ENCODE measurements at places on chromosomes 12 and 14.

DNA sequence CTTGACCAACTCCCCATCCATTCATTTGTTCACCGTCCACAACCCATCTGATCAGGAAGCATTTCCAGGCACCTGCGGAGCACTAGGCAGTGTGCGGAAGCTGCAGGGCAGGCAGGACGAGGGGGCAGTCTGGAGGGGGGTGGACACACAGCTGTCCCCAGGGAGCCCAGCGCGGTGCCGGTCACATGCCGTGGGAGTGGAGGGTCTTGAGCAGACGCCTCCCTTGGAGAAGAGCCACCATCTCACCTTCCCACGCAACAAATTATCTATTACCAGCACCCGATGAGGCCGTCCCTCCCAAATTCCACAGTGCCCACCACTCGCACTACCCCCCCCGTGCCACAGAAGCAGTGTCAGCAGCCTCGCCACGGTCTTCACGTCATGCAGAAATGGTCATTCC is 10.8 kb downstream of the DLK1 start:
- DNase-seq, result no peak

GRCh38 chr12:30825341-30825740 is 70.6 kb upstream of the CAPRIN2 start:
- DNase-seq, result no peak

GRCh38 chr12:28032811-28033537 is 60.4 kb upstream of the PTHLH start:
- DNase-seq, result no peak

DNA sequence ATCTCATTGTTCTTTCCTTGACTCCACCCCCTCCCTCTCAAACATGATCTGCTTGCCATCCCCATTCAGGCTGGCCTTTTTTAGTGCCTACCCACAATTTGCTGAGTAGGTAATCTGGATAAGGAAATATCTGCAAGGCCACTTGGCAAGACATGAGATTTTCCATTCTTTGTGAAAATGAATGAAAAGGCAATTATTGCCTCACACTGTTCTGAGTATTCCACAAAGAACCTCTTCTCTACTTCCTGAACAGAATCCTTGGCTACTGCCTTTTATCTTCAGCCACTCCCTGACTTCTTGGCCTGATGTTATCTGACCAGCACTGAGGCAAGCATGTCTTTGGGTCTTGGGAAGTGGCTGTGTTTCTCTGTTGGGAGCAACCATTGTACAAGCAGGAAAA is 263.2 kb upstream of the ATP2B1 start:
- DNase-seq, result no peak

GRCh38 chr12:13095266-13095995 is 8.0 kb downstream of the GSG1 start:
- no peak for DNase-seq

DNA sequence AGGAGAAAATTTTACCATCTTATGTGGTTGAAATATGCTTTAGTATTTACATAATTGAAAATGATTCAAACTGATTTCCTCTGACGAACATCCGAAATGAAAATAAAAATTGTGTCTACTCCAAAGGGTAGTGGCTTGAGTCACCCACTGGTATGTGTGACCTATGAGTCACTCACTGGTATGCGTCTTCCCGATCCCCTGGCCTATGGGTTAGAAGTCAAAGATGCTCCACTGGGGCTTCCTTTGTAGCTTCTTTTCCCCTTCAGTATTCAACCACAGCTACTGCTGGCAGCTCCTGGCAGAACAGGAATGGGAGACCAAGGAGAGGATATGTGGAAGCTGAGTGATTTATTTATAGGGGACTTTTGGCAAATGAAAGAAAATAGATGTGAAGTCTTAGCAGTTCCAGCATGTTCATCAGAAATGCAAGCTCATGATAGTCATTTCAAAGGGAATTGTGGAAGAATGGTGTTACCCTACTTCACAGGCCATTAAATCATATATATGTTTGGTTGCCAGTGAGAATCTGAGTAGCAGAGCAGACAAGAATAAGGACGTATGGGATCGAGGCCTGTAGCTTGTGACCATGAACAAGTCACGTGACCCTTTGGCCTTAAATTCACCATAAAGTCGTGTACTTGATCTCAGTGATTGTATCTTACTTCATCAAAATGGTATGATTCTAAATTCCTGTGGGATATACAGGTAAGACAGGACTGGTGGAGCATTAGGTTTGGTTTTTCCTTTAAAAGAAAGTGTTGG is 108.3 kb downstream of the CRADD start:
- DNase-seq, result peak; percentile 96

GRCh38 chr12:121580959-121581685 is at the start of gene KDM2B:
Gene KDM2B, minus strand, starts transcription at chr12:121581023. Its CDS starts 112 bp downstream, at chr12:121580911.
- DNase-seq, result peak; percentile 40

GRCh38 chr12:1857821-1858220 is 37.5 kb downstream of the LRTM2 start:
- DNase-seq, result no peak

- DNase-seq, result no peak
Observed at GRCh38 chr12:25415004-25415403, 138.1 kb downstream of the LMNTD1 start.

GRCh38 chr14:50947446-50947845 is 3.2 kb upstream of the PYGL start:
- DNase-seq, result no peak

GRCh38 chr12:120457133-120457532 is 10.9 kb downstream of the GATC start:
- no peak for DNase-seq

DNA sequence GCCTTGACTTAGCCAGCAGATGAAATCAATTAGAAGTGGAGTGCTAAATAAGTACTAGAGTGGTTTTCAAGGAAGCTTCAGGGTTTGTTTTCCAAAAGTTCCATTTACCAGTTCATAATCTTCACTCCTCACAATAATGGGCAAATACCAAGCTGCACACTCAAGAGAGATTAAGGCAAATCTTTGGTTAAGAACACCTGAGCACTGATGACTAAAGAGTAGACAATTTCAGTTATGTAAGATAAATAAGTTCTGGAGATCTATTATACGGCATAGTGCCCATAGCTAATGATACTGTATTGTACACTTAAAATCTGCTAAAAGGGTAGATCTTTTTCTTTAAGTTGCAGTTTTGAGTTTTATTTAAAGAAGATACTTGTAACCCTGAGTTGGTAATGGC is 125.0 kb downstream of the ARMH4 start:
- DNase-seq, result no peak

- no peak for DNase-seq
Observed at GRCh38 chr12:129200576-129200975, 347.3 kb downstream of the GLT1D1 start.

DNA sequence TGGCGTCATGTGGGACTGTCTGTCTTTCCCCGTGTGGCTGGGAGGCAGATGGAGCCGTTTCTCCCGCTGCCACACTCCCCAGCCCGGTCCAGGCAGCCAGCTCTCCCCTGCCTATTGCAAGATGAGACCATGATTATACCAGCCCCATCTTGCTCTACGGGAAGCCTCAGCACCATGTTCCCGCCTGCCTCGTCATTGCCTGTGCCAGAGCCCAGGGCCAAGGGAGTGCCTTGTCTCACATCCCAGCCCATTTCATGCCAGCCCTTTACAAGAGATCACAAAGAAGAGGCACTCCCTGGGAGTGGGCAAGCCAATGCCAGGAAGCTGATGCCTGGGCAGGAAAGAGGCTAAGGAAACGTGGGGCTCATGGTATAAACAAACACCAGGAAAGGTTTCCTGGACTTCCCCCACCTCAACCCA is 23.9 kb downstream of the GPR68 start:
- no peak for DNase-seq

DNA sequence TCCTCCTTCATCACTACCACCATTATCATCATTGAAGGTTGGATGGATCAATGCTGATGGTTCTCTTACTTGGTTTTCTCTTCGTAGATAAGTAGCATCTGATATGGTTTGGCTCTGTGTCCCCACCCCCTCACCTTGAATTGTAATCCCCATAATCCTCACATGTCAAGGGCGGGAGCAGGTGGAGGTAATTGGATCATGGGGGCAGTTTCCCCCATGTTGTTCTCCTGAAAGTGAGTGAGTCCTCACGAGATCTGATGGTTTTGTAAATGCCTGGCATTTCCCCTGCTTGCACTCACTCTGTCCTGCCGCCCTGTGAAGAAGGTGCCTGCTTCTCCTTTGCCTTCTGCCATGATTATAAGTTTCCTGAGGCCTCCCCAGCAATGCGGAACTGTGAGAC is 172.4 kb upstream of the PWP1 start:
- no peak for DNase-seq

- no peak for DNase-seq
Observed at GRCh38 chr14:69982220-69982839, 103.1 kb downstream of the SMOC1 start.

DNA sequence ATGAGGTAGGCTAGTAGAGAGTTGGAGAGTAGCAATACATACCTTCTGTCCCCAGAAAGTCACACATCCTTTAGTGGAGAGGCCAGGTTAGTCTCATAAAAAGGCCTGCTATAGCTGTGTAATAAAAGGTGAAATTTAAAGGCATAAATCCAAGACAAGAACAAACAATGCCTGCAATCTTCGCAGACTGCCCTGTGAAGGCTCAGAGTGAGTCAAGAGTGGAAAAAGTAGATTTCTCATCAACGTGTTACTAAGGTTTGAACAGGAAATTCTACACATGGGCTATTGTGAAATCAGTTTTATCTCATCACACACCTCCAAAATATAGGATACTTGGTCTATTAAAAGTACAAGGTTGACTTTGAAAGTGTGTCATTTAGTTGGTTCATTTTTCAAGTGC is at the start of gene KLRC1:
Gene KLRC1, minus strand, starts transcription at position 222 of the 400 bp plus-strand sequence. CDS start 2,221 bp downstream, outside the sequence.
- DNase-seq, result no peak

- no peak for DNase-seq
Observed at GRCh38 chr12:97716356-97716755, 253.8 kb downstream of the RMST start.

DNA sequence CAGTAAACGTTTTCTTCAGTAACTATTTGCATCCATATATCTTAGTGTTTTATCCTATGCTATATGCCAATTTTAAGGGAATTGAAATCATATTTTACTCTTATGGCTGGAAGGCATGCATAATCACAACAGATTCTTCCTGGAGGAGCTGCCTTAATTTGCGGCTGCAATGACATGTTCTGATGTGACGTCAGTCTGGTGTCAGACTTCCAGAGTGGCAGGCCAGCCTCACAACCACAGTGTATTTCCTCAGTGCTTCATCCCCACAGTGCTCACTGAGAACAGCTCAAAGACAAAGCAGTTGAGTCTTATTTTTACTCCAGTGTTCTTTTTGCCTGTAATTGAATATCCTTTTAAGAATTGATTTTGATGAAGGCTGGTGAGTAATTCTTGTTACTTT is 107.1 kb downstream of the PLEKHA5 start:
- DNase-seq, result no peak

DNA sequence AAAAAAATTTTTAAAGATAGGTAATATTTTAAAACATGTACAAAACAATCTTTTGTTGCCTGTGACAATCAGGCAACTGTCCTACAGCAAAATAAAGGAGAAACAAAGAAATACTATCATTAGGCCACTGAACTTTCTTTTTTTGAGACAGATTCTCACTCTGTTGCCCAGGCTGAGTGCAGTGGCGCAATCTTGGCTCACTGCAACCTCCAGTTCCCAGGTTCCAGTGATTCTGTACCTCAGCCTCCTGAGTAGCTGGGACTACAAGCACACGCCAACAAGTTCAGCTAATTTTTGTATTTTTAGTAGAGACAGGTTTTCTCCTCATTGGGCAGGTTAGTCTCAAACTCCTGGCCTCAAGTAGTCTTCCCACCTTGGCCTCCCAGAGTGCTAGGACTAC is 16.6 kb downstream of the RPAP3 start:
- no peak for DNase-seq

DNA sequence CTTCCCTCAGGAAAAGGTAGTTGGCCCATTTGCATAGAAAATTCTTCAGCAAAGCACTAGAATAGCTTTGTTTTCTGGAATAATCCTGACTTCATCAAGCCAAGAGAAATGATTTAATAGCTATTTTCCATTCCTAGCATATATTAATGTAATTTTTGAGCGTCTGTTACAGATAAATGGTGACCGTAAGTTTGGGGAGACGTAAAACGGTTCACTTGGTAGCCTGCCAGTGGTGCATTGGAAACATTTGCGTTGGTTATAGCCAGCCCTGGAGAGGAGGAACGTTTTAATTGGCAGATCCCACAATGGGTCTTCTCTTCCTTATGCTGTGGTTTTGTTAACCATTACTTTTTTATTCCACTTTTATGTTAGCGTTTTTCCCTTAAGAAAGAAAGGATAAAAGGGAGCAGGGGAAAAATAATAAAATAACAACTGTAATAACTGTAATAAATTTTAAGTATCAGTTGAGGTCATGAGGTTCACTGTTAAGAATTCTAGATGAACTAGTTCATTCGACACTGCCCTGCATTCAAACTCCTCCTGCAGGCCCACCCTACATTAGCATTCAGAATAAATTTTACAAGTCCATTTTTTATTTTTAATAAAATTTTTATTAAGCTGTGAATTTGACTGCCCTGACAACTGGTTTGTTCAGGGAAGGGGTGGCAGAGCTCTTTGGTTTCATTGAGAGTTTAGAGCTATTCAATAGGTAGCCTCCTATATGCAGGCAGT is 300.7 kb downstream of the ERC1 start:
- DNase-seq, result no peak

DNA sequence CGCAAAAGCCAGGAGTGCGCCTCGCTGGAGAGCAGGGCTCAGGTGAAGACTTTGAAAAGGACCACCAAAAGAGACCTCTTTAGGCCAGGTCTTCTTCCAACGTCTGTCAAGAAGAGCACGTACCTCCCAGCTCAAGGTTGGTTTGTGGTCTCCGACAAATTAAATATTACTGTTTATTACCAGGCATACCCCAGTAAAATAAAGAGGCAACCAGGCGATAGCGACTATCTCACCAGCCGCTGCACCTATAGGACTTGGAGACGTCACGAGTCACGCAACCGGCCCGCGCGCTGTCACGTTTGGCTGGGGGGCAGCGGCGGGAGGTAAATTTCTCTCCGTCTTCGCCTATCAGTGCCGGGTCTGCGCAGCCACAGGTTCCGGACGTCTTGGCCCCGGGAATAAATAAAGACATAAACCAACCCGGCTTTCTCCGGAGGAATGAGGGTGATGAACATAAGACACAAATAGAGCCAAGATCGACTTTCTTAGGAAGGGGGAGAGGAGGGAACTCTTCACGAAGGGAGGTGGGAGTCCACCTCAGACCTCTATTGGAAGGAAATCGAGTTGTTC is 2.0 kb upstream of the TBX5 start:
- no peak for DNase-seq

- DNase-seq, result peak; percentile 24
Observed at GRCh38 chr12:102462795-102463465, 17.4 kb downstream of the IGF1 start.

- DNase-seq, result no peak
Observed at GRCh38 chr14:56170028-56170427, 51.8 kb downstream of the PELI2 start.

- DNase-seq, result peak; percentile 22
Observed at GRCh38 chr14:87133073-87133801, 859.7 kb downstream of the GALC start.

- no peak for DNase-seq
Observed at GRCh38 chr12:46209170-46209569, 59.7 kb downstream of the SLC38A1 start.

All from HS-5 (cell line).